GM23248 (cell line): ENCODE measurements at places on chromosomes 4 and X. TPM values are rescaled to one million over a fixed set of nuclear protein-coding genes. Genes with fewer than 3 reads are reported as not detected.

Gene RHOXF2
- total RNA-seq, result not detected in 2 replicates

Gene BTC
- not detected in 2 replicates for total RNA-seq

Gene DCAF12L1
- total RNA-seq, result not detected in 2 replicates

Gene PPP4R3C
- not detected in 2 replicates for total RNA-seq

Gene GPR50
- total RNA-seq, result not detected in 2 replicates

Gene RIPPLY1
- total RNA-seq, result not detected in 2 replicates

Gene BRS3
- not detected in 2 replicates for total RNA-seq

Gene AADAT
- 4.3 and 4.8 TPM in 2 replicates for total RNA-seq

Gene C4orf36
- total RNA-seq, result 0.65 TPM in 1 of 2 replicates, not detected in the other

Gene SH3BGRL
- total RNA-seq, result 137 and 149 TPM in 2 replicates

Gene NCAPG
- total RNA-seq, result 15.6 and 18.5 TPM in 2 replicates

Gene ASMT
- total RNA-seq, result not detected in 2 replicates

Gene PNCK
- total RNA-seq, result not detected in 2 replicates

Gene NUDT11
- 12.0 and 12.4 TPM in 2 replicates for total RNA-seq

Gene ADAM29
- total RNA-seq, result not detected in 2 replicates

Gene SCML2
- 0.38 and 2.1 TPM in 2 replicates for total RNA-seq

Gene CHIC2
- total RNA-seq, result 111 and 126 TPM in 2 replicates

Gene FAM53A
- 3.8 and 15.3 TPM in 2 replicates for total RNA-seq
